Motor neuron (in vitro differentiated cells): ENCODE measurements at places on chromosomes 13 and 19. TPM values are rescaled to one million over a fixed set of nuclear protein-coding genes. Genes with fewer than 3 reads are reported as not detected.

DNA sequence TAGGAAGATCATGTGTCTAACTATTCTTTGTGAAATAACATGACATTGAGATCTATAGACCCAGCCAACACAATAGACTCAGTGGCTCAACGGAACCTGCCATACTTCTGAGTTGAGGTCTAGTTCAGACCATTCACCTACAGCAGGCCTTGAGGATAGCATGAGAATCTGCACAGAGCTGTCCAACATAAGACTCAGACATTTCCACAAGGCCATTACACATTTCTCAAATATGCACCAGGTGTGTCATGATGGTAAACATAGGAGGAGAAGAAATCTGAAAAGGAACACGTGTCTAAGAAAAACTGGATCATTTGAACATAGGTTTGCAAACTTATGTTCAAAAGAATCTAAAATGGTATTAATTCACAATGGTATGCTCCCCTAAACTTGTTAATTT lies 421.4 kb downstream of the SLITRK6 start:
- ATAC-seq: no peak

GRCh38 chr19:6238643-6239281 lies 41.0 kb downstream of the MLLT1 start:
- peak; percentile 83 for ATAC-seq

GRCh38 chr13:24149246-24150032 lies 11.1 kb upstream of the SPATA13 start:
- ATAC-seq: peak; percentile 12

DNA sequence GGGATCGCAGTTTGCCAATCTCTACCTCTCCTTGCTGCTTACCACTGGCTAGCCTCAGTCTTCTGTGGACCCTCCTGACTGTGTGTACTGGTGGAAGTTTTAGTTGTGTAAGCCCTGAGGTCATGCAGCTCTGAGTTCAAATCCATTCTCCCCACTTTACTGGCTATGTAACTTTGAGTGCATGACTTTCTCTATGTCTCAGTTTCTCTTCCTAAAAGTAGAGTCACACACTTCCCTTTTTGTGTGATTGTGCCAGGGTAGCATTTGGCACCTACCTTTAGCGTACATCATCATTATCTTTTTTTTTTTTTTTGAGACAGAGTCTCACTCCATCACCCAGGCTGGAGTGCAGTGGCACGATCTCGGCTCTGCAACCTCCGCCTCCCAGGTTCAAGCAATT lies 70.3 kb downstream of the MAP4K1 start:
- no peak for ATAC-seq

DNA sequence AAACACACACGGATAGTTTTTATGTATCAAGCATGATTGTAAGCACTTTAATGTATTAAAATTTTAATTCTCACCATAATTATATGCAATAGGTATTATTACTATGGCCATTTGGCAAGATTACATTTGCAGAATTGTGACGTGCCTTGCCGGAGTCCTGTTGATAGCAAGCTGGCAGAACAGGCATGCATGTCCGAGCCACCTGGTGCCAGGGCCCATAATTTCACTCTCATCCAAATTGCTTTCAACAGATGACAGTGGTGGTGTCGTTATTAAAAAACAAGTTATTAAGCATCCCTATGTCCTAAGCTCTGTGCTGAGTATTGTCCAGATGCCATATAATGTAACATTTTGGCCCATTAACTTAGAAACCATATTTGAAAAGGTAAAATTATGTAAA lies 374.3 kb downstream of the FOXO1 start:
- no peak for ATAC-seq

- no peak for ATAC-seq
Measured at GRCh38 chr13:90798381-90798780, 549.1 kb upstream of the MIR17HG start.

GRCh38 chr19:6925801-6926751 lies 38.7 kb downstream of the ADGRE1 start:
- no peak for ATAC-seq

DNA sequence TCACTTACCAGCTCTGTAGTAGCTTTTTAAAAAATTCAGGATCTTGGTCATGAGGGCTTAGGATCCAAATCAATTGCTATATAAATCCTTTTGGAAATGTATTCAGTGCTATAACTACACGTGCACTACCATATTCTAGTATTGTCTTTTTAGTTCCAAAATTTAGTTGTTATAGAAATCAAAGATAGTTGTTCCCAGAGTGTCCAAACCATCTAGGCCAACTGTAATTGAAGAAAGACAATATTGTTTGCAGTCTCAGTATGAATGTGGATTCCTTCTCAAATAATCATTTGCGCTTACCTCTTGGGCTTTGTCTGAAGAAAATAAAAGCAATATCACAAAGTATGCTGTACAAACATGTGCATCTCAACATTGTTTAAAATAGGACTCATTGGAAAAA lies 184.1 kb upstream of the EDNRB start:
- no peak for ATAC-seq

DNA sequence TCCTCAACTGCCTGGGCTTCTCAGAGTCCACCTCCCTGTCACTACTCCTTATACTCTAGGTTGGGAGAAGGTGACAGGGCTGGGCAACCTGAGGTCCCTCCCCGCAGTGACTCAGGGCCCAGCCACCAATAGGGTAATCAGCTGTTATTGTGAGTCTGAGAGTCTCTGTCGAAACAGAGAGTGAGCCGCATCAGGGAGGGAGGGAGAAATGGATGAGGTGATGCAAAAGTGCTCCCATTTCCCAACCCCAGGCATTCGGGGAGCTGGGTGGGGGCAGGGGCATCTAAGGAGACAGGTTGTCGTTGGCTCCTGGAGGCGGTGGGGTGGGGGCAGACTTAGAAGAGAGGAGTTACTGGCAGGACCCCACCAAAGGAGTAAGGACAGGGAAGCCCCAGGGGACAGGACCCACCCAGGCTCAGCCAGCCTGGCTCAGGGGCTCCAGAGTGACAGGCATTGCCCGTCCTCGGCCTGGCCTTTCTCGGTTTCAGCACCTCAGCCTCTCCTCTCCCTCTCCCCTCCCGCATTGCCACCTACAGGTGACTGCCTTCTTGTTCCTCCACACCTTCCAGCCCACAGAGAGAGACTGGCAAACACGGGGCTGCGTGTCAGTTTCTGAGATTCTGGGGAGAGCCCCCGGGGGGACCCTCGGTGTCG lies at the start of gene DMKN:
TSS of gene DMKN (minus strand) at position 22 of the 654 bp plus-strand sequence. CDS start 174 bp downstream, outside the sequence.
- ATAC-seq: no peak

DNA sequence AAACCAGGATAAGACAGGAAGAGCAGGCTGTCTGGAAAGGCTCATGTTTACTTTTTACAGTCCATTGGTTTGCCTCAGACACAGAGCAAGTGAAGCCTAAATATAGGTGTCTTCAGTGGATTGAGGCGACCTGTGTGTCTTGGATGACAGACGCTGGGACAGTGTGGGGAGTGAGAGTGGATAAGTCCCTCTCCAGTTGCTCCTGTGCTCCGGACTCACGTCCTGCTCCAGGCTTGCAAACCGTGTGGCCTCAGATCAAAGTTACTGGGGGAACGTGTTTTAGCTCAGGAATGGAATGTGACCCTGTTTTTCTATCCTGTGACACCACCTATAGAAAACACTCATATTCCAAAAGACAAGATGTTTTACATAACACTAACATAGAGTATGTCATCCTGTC lies 465.7 kb downstream of the MYO16 start:
- ATAC-seq: no peak

DNA sequence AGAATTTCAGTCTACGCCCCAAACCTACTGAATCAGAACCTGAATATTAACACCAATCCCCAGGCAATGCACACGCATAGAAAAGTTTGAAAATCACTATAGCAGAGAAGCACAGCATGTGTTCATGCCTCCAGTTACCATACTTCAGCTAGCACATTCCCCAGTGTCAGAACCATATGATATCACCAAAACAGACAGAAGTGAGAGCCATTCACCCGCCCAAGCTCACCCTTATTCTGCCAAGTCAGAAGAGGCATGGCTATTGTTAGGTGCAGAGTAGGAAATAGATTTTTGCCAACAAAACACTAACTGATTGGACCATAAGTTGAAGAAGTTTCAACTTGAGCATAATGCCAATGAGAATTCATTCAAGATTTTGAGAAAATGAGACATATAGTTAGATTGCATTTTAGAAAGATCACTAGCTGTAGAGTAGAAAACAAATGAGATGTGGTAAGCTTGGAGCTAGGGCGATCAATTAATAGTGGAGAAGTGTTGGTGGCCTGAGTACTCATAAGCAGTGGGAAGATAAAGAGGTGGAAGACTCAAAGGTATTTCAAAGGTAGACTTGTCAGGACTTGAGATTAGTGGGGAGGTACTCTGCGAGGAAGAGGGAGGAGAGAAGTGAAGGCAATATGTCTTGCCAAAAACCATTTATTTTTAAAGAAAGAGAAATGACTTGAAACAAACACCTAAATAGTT lies 492.4 kb downstream of the SUCLA2 start:
- no peak for ATAC-seq

DNA sequence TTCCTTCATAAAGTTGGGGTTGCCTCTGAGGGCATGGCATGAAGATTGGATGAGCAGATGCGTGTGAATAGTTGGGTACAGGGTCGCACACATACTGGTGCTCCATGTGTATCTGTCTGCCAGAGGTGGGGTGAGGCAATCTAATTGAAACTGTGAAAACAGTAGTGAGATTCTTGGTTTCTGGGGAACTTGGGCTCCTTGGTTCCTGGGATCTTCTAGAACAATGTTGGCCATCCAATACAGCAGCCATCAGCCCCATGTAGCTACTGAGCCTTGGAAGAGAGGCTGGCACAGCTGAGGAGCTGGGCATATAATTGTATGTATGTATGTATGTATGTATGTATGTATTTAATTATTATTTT lies 616 bp downstream of the FCHO1 start:
- no peak for ATAC-seq

DNA sequence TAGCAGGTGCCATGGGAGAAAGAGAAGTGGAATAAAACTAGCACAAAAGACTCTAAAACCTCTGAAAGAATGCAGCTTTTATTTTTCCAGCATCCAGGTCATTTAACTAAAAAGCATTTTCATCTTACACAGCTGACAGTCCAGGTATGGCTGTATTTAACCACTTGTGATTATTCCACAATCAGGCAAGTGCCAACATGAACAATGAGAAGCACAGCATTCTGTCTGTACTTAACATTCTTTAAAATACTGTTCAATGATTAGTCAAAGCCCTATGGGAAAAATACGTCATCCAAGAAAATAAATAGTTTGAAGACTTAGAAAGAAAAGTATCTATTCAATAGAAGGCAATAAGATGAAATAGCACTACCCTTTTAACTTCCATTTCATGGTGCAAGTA lies 246.9 kb downstream of the LIG4 start:
- no peak for ATAC-seq

DNA sequence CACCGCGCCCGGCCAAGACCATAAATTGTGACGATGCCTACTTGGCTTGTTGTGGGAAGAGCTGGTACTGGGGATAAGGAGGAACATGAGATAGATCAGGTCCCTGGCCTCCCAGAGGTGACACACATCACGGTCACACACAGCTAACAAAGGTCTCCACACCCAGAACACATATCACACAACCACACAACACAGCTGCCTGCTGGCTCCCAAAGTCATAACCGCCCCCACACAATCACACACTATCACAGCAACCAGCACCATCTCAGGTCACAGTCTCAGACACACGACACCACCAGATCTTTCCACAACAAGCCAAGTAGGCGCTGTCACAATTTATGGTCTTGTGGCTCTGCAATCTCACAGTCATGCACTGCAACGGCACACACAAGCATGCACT lies 5.7 kb downstream of the COL5A3 start:
- ATAC-seq: no peak

DNA sequence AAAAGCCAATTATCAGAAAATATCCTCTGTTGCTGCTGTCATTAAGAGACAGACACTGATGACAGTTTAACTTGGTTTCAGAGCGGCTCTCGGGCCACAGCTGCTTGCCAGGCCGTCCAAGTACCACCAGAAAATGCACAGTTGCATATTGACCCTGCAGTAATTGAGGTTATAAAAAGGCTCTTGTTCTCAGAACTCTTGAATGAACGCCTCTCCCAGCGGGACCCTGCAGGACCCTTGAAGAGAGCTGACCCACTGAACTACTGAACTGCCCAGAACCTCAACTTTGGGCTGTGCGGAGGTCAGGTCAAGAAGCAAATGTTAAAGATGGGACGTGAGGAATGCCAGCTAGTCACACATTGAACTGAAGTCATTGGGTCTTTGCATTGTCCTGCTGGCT lies 1559.0 kb upstream of the SLC10A2 start:
- no peak for ATAC-seq

DNA sequence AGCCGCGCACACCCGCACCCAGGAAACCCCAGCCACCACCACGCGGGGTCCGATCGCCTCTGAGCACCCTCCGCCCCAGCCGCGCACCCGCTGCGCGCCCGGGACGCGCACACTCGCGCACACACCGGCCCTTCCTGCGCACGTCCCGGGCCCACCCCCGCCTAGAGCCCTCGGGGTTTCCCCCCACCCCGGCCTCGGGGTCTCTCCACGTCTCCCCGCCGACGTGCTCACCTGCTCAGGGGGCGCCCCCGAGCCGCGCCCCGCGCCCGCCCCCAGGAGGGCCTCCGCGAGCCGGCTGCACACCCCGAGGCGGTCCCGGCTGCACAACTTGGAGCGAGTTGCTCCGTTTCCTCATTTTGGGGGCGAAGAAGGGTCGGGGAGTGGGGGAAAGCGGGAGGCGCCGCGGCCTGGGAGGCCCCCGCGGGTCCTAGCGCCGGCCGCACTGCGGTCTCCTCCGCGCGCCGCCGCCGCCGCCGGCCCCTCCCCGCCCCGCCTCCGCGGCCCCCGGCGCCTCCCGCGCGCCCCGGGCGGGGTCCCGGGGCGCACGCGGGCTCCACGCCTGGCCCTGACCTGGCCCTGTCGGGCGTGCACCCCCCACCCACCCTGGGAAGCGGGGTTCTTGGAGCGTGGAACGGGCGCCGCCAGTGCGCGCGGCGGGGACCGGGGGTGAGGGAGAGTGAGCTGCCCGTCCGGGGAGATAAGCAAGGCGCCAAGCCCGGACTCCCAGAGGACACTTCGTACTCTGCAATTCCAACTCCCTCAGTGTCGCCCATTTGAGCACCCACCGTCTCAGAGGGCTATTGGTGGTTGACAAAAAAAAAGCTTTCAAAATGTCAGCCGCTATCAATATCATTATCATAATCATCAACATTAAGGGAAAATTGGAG lies at the start of gene MATK:
TSS of gene MATK (minus strand) at position 444 of the 887 bp plus-strand sequence. CDS start 1,246 bp downstream, outside the sequence.
- ATAC-seq: peak; percentile 81

GRCh38 chr13:80778297-80778696 lies 437.4 kb upstream of the SPRY2 start:
- ATAC-seq: no peak

DNA sequence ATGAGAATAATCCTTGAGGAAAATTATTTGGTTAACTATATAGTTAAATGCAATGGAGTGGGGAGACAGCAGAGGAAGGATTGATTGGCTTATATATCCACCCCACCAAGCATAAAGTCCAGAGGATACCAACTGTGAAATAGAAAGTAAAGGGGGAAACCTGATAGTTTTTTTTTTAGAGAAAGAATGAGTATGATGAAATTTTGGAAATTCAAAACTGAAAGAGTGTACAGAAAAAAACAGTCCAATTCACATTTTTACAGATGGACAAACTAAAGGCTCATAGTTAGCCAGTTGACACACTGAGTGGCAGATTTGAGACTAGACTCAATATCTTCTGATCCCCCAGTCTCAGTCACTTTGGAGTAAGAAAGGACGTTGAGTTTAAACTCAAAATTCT lies 51.1 kb downstream of the FNDC3A start:
- ATAC-seq: no peak

Gene SSC5D
- 0.27 and 1.1 TPM in 2 replicates for total RNA-seq

Gene ZNF99
- 0.27 TPM in 1 of 2 replicates, not detected in the other for total RNA-seq

Gene HPN
- 0.45 and 0.53 TPM in 2 replicates for total RNA-seq

Gene LSR
- 4.7 and 5.7 TPM in 2 replicates for total RNA-seq

Gene PTGIR
- total RNA-seq: 1.7 and 2.3 TPM in 2 replicates

Gene CLASRP
- 27.8 and 36.1 TPM in 2 replicates for total RNA-seq

Gene USPL1
- 16.8 and 18.4 TPM in 2 replicates for total RNA-seq

Gene KIRREL2
- 6.2 and 6.4 TPM in 2 replicates for total RNA-seq

Gene SLC1A6
- total RNA-seq: 8.6 and 9.0 TPM in 2 replicates
